ENCODE measurements at places on chromosomes 16 and 17.

GRCh38 chr17:70956726-70957125 lies 787.4 kb downstream of the KCNJ2 start:
- no peak for DNase-seq

GRCh38 chr17:82841921-82842596 lies 2.2 kb upstream of the ZNF750 start:
- no peak for DNase-seq

GRCh38 chr16:66689282-66689681 lies 7.3 kb downstream of the CMTM4 start:
- no peak for DNase-seq

- no peak for DNase-seq
These were observed 75.9 kb upstream of the ZNF750 start for GRCh38 chr17:82915757-82916027.

DNA sequence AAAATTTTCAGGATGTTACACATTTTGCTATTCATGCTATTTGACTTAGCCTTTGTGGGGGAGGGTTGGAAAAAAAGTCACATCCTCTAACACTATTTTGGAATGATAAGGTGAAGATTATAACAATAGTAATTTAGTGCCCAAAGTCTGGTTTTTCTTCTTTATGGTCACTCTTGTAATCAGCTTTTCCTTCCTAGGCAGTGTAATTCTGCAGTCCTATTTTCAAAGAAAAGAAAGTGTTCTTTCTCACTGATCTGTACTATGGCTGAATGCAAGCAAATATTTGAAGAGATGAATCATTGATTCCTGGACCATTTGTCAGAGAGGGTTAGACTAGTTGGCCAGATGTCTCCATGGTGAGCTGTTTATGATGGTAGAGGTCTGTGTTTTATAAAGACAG lies 8.4 kb downstream of the RSPRY1 start:
- DNase-seq, result no peak

GRCh38 chr17:34727601-34728000 lies 148.2 kb downstream of the TMEM132E start:
- DNase-seq, result no peak

- DNase-seq, result no peak
These were observed 32.0 kb downstream of the VAT1L start for GRCh38 chr16:77820340-77820739.

DNA sequence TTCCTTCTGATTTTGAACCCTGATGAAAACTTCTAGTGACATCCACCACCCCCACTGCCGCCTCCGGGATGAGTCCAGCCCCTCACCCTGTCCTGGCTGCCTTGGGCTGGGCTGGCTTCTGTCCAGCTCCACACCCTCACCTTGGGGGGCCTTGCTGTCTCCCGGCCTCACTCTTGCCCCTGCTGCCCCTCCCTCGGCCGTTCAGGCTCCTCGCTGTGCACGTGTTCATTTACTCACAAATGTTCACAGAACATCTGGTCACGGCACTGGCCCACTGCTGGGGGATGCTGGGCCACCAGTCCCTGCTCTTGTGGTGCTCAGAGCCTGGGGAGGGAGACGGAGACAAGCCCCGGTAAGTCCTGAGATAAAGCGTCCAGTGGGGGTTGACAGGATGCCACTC lies 40.6 kb downstream of the PRMT7 start:
- DNase-seq, result no peak

DNA sequence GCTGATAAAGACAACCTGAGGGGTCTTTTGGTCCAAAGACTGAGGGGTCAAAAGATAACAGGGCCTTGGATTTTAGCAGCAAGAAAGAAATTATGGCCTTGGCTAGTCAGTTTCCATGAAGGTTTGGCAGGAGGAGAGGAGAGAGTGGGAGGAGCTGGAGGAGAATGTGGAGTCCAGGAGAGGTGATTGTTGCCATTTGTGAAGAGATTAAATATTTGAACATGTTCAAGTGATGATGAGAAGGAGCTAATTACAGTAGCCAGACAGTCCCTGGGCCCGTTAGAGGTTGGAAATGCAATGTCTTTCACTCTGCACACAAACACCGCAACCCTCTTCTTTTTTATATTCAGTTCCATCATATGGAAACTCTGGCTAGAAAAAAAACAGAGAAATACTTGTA lies 68.6 kb downstream of the TNRC6C start:
- no peak for DNase-seq

- DNase-seq, result no peak
These were observed 72.9 kb downstream of the CYTH1 start for GRCh38 chr17:78709119-78709681.

DNA sequence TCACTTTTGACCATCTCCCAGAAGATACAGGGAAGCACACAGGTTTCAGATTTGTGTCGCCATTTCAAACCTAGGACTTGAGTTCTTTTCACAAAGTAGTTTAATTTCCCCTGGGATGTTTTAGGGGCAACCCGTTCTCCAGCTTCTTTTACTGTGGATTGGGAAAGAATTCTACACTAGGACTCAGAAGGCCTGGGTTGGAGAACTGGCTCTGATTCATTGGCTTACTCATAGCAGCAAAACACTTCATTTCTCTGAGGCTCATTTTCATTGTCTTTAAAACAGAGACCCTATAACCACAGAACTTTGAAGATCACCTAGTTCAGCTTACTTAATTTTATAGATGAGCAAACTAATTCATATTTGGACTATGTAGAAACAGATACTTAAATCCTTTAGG lies 175.9 kb upstream of the SALL1 start:
- no peak for DNase-seq

DNA sequence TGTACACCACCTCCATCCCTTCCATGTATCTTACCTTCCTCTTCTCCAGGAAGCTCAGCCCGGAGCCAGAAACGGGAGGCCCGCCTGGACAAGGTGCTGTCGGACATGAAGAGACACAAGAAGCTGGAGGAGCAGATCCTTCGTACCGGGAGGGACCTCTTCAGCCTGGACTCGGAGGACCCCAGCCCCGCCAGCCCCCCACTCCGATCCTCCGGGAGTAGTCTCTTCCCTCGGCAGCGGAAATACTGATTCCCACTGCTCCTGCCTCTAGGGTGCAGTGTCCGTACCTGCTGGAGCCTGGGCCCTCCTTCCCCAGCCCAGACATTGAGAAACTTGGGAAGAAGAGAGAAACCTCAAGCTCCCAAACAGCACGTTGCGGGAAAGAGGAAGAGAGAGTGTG lies 756 bp upstream of the MVP start:
- no peak for DNase-seq

DNA sequence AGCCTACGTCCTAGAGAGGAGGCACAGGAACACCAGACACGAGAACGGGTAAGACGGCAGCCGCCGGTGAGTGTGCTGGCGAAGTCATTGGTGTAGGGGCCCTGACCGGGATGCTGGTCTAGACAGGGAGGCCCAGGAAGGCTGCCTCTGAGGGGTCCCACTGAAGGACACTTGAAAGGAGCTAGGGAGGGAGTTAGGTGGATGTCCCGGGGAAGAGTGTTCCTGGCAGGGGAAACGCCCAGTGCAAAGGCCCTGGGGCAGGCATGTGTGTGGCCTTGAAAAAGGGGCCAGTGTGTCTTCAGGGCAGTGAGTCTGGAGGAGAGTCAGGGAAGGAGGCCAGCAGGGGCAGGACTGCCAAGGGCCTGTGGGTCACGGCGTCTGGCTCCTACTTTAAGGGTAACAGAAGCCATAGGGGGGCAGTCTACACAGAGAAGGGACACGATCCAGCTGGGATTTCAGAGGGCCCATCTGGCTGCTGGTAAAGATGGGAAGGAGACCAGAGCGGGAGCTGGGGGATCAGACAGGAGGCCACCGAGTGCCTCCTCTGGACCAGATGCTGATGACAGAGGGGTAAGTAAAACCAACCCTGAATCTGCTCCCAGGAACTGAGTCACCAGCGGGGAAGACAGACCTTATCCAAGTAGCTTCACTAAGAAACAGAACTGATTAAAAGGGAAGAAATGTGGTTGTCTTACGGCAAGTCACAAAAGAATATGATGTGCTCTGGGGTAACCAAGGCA lies 115.9 kb downstream of the LITAF start:
- DNase-seq, result no peak

- no peak for DNase-seq
These were observed 7.4 kb downstream of the IRF8 start for GRCh38 chr16:85906349-85906748.

GRCh38 chr16:57508035-57508425 lies 21.7 kb upstream of the DOK4 start:
- no peak for DNase-seq

GRCh38 chr17:4248504-4249277 lies 15.1 kb downstream of the ANKFY1 start:
- DNase-seq, result no peak

DNA sequence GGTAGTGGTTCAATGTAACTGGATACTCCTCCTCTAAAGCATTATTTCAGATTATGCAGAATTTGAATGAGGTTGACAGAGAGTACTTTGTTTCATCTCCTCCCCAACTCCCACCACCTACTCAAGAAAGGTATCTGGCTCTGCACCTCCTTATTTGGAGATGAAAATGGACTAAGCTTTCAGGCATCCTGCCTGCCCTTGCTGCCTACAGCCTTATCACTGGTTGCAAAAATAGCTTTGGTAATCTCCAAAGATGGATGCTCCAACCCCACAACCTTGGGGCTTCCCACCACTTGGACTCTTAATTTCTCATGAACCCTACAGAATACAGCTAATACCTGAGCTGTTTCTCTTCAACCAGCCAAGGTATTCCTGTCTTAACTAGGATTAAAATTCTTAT lies 45.3 kb upstream of the CORO6 start:
- no peak for DNase-seq

DNA sequence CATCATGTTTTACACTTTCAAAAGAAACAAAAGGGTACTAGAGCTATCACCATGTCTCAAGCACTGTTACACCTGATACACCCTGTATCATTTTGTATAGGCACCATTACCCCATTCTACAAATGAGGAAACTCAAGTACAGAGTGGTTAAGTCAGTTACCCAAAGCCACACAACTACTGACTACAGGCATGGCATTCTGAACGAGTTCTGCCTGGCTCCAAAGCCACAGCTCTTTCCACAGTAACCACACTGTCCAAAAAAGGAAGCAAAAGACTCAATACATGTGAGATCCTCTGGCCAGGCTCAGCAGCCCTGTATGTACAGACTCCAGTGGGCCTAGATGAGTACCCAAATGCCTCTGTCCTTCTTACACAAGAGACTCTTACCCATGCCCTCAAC lies 4.7 kb downstream of the DYNC1LI2 start:
- no peak for DNase-seq

DNA sequence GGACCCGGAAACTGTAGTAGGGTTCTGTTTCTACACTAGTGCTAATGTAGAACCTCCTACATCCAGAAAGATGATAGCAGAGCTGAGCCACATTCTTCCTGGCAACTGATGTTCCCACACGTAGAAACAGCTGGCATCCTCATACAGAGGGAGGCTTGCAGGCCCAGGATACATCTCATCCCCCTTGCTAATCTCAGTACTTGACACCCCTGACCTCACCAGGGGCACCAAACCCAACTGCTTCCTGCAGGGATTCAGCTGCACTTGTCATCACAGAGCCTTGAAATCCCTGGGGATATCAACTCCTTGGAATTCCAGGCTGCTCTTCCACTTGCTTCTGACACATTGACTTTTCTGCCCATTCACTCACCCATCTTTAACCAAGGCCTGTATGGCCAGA lies 75.2 kb upstream of the HSBP1 start:
- DNase-seq, result no peak

- no peak for DNase-seq
These were observed 1.0 kb downstream of the FZD2 start for GRCh38 chr17:44558334-44558709.

GRCh38 chr17:73929860-73930430 lies 273.5 kb upstream of the RPL38 start:
- no peak for DNase-seq

DNA sequence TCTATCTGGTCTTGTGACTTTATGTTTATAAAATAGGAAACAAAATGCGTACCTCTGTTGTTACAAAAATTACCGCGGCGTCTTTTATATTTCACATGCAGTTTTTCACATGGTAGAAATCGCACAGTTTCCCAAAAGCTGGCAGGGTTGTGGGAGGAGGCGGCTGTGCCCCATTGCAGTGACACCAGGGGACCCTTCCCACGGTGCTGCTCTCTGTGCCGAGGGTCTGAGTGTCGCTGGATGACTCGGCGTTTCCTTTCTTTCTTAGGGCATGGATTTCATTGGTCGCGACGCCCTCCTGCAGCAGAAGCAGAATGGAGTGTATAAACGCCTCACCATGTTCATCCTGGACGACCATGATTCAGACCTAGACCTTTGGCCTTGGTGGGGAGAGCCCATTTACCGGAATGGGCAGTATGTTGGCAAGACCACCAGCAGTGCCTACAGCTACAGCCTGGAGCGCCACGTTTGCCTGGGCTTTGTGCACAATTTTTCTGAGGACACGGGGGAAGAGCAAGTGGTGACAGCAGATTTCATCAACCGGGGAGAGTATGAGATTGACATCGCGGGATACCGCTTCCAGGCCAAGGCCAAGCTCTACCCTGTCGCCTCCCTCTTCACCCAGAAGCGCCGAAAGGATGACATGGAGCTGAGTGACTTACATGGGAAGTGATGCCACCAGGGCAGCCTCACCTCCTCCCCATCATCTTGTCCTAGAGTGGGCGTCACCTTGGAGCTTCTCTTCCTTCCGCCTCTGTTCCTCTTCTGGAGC lies 17.2 kb upstream of the CLEC18C start:
- no peak for DNase-seq

- DNase-seq, result no peak
These were observed 17.4 kb downstream of the CSF3 start for GRCh38 chr17:40032322-40033320.

DNA sequence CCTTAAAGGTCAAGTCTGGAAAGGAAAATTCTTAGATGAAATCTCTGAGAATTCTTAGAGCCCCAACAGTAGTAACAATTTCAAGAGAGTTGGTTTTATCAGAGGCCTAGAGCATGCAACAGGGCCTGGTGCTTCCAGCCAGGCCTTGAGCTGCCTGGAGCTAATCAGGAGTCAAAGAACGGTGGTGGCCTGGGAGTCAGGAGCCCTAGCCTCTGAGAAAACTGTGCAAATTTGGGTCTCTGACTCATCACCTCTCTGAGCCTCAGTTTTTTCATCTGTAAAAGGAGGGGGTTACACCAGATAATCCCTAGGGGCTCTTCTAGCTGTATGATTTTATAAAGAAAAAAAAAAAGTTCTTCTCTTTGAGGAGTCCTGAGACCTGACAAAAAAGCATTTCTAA lies 227.3 kb upstream of the RPL38 start:
- no peak for DNase-seq

DNA sequence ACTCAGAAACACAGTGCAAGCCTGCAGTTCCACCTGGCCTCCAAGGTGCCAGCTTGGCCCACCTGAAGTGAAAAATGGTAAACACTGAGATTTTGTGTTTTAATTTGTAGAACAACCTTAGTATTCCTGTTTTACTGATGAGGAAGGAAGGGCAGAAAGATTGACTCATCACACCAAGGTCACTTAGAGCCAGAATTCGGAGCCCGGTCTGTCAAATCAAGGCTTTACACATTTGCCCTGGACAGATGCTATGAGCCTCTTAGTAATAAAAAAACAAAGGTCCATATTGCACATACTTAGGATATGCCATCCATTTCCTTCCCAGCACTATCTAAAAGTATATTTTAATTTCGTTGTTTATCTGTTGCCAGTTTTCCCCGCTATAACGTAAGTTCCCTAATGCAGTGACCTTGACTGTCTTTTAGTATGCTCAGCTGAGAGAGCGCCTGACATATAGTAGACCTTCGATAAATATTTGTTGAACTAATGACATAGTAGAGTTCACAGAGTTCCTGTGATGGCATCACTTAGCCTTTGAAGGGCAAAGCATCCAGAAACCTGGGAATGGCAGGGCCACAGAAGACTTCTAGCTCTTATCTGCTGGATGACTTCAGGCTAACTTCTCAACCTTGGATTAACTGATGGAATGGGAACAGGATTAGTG lies 7.2 kb upstream of the TBKBP1 start:
- no peak for DNase-seq
